ENCODE measurements at places on chromosomes 7 and 10.

- DNase-seq, result no peak
Measured at GRCh38 chr7:151437866-151438516, 1.9 kb downstream of the CRYGN start.

GRCh38 chr10:31321396-31321941 is 2.5 kb downstream of the ZEB1 start:
- DNase-seq, result no peak

DNA sequence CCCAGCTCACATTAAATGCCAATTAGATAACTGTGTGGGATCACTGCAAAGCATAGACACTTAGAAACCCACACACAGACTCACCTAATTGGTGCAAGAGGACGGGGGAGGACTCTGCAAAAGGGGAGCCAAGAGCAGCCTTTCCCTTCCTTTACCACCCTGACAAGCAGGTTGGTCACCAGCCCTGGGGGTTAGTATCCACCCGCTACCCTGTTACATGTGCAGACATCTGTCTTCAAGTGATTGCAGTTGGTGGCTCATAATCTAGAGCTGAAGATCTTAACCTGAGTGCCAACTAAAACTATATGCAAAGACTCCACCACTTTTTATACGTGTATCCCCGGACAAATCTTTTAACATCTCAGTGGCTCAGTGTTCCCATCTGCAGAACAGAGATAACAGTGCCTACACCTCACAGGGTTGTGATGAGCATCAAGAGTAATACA is 56.9 kb downstream of the SORBS1 start:
- DNase-seq, result no peak

DNA sequence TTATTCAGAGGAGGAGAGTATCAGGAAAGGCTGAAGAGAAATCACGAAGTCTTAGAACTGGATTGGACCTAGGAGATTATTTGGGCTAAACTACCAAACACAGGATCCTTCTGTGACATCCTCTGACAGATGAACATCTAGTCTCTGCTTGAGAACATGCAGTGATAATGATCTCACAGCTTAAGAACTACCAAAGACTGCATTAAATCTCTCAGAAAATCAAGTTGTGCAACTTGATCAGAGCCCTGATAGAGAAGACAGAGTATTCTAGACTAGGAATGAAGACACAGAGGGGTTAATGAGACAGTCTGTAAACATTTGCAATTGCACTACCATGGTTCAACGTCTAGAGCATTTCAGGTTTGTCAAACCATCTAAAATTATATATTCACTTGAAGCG is 37.1 kb upstream of the AGBL3 start:
- no peak for DNase-seq

GRCh38 chr10:54665095-54665494 is 135.9 kb downstream of the PCDH15 start:
- DNase-seq, result no peak

GRCh38 chr7:98214811-98215321 is 3.6 kb downstream of the BHLHA15 start:
- DNase-seq, result no peak

- no peak for DNase-seq
Measured at GRCh38 chr7:128997181-128997580, 57.7 kb downstream of the TNPO3 start.

- no peak for DNase-seq
Measured at GRCh38 chr10:107215681-107216080, 51.2 kb upstream of the SORCS1 start.

DNA sequence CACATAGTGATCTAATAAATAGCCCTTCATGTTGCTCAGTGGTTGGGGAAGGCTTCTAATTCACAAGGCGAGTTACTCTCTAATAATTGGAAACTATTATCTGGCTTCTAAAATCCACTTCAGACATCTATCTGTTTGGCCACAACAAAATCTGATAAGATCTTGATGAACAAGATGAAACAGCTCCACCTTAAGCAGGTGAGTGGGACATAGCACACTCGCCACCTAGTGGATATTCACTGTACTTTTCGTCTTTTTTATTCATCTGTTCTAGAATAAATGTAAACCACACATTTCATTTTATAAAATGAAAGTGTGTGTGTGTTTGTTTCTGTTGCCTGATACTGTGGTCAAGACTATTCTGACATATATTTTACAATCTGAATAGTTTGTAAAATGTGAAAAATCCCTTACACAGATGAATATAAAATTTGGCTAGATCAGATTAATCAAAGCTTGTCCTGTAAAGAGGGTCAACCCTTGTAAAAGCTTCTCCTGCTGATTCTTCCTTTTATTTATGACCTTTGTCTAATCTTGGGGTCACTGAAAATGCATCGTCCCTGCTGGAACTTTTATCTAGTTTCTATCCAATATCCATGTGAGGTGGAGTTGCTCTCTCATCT is 26.5 kb upstream of the CNTNAP2 start:
- DNase-seq, result no peak

- DNase-seq, result no peak
Measured at GRCh38 chr7:27840313-27840712, 100.4 kb downstream of the TAX1BP1 start.

GRCh38 chr7:52911326-52911725 is 124.1 kb upstream of the POM121L12 start:
- DNase-seq, result no peak

- DNase-seq, result no peak
Measured at GRCh38 chr7:10079572-10079971, 894.1 kb upstream of the PHF14 start.

DNA sequence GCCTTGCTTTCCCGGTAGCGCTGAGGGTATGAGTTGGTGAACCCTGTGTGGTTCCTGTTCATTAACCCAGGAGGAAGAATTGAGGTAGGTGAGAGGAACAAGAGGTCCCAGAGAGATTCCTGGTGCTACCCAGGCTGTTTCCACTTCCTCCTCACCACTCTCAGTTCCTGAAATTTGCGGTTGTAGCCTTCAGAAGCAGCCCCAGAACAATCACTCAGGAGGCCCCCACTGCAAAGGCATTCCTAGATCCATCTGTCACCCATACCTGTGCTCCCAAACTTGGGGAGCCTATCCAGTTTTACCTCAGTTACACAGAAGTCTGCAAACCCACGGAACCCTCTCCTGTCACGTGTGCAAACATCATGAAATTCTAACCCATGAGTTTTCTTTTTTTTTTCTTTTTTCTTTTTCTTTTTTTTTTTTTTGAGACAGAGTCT is 9.0 kb upstream of the PIP4K2A start:
- no peak for DNase-seq

GRCh38 chr10:101297901-101298486 is 56.0 kb upstream of the BTRC start:
- DNase-seq, result no peak

- DNase-seq, result peak; percentile 85
Measured at GRCh38 chr7:90211391-90212148, at the start of gene STEAP2. Gene STEAP2, plus strand, starts transcription at chr7:90211740. Its CDS starts 13,343 bp downstream, at chr7:90225083.
